ENCODE measurements at places on chromosomes 3 and 15.
A peak's percentile ranks its signal among the peaks of the same experiment; 100 is the strongest.

DNA sequence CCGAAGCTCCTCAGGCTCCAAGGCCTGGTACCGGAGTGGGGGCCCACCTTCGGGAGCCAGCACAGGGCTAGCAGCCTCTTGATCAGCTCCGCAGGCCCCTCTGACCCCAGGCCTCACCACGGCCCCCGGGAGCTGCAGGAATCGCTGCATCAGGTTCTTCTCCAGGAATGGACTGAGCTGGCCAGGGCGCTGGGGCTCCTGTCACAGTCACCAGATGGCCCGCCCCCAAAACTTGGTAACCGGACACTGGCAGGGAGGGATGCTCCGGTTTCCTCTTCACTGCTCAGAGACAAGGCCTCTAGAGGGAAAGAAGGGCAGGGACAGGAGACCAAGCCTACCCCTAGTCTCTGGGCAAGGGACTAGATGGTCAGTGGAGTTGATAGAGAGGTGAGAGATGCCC is 9.9 kb downstream of the AP3B2 start:
- no peak for DNase-seq

DNA sequence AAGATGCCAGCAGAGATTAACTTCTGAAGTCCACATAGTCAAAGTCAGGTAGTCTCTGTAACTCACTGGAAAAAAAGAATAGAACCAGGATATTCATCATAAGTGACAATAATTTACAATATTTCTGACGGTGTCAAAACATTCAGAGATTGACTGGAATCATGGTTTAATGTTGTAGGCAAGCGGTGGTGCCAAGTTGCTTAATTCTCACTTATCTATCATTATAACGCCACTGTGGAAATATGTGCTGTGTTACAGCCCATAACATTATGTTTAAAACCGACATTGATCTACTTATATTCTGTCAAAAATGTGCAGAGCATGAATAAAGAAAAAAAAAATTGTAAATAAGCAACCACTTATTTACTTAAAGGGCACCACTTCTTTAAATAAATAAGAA is 801.7 kb downstream of the DIPK2A start:
- no peak for DNase-seq

- DNase-seq, result no peak
These were observed 27.2 kb upstream of the CFAP44 start for GRCh38 chr3:113468539-113468938.

GRCh38 chr3:191987831-191988350 is 526.9 kb downstream of the PYDC2 start:
- no peak for DNase-seq

- DNase-seq, result peak; percentile 70
These were observed 74.6 kb downstream of the PRICKLE2 start for GRCh38 chr3:64150623-64151207.

GRCh38 chr3:138093721-138094120 is 21.7 kb downstream of the DZIP1L start:
- DNase-seq, result no peak

DNA sequence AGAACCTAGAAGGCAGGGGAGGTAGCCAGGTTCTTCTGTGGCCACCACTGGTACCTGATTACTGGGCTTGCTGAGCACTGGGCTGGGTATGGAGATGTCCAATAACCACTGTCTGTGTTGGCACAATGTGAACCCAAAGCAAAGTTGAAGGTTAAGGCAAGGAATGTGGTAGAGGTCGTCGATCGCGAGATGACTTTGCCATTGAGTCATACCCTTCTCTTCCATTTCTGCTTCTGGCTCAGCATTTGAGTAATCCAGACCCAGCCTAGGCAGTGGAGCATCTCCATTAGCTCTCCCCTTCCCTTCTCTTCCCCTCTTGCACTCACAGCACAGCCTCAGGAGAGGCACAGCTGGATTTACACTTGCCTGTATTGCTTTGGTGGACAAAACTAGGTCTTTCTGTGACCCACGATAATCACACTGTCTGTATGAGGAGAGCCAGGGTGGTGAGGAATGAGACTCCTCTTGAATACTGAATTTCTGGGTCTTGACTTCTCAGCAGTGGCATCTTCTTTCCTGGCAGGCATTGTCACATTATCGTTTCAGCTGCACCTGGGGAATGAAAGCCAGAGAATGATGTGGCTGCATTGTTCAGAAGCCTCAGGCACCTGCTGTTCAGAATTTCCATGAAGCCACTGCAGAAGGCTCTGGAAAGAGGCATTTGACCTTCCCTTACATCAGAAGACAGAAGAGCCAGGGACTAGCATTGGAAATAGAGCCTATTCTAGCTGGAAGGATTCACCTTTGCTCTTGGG is 272.6 kb downstream of the PDCD6IP start:
- no peak for DNase-seq

DNA sequence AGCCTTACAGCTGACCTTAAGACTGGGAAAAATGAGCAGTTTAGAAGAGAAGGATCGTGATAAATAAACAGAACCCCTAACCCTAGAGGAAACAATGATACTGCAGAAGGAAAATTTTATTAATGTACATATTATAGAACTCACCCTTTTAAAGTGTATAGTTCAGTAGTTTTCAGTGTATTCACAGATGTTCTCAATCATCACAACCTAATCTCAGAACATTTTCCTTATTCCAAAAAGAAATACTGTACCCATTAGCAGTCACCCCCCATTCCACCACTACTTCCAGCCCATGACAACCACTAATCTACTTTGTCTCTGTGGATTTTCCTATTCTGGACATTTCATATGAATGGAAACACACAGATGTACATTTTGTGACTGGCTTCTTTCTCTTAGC is 90.2 kb upstream of the AGTR1 start:
- no peak for DNase-seq

DNA sequence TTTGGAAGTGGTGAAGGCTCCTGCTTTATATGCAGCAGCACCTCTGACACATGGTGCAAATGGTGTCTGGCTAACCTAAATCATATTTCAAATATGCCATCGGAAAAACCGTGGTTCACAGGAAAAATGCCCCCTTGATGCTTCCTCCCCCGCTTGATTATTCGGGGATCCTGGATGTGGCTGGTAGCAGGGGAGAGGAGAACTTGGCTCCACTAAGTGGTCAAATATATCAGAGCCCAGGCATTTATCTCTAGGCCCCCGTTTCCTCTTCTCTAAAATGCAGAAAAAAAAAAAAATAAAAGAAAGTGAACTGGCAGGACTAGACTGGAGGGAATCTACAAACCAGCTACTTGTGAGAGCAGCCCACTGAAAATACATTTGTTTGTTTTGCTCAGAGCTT is 18.2 kb upstream of the ATP2B2 start:
- no peak for DNase-seq

DNA sequence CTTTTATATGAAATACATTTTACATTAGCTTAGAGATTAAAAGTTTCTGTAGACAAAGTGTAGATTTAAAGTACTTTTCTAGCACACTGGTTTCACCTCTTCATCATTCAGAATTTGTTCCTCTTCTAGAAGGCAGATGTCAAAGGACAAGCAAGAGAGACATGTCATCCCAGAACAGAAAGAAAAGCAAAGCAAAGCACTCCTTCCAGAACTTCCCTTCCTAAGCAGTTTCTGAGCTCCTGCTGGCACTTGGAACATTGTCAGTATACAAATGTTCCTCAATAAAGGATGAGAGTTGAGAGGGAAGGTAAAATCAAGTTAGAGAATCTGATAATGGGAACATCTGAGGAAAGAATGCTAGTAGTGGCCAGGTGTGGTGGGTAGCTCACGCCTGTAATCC is 26.2 kb downstream of the TMOD3 start:
- no peak for DNase-seq

GRCh38 chr3:127954640-127955039 is 39.6 kb downstream of the KBTBD12 start:
- peak; percentile 42 for DNase-seq

- DNase-seq, result no peak
These were observed 137.7 kb downstream of the IGF1R start for GRCh38 chr15:98785807-98786621.

- DNase-seq, result no peak
These were observed 569.6 kb downstream of the EPHB1 start for GRCh38 chr3:135364676-135365075.

DNA sequence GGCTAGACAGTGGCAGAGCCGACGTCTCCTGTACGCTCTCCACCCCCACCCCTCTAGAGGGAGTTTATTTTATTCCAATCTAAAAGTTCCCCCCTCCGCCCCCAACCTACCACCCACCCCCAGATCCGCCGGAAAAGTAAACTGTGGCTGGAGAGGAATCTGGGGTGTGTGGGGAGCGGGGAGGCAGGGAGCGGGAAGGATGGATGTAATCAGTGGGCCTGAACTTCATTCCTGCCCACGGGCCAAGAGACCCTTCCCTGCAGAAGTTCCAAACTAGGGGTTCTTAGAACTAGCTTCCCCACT is 537 bp upstream of the CSRNP1 start:
- no peak for DNase-seq

- DNase-seq, result no peak
These were observed 61.2 kb upstream of the XRN1 start for GRCh38 chr3:142509079-142509478.

GRCh38 chr15:95994418-95994817 is 336.1 kb upstream of the NR2F2 start:
- DNase-seq, result no peak

- peak; percentile 39 for DNase-seq
These were observed 535 bp downstream of the C2CD4B start for GRCh38 chr15:62164396-62165103.

GRCh38 chr3:151816091-151816604 is 2.2 kb downstream of the AADAC start:
- DNase-seq, result no peak

DNA sequence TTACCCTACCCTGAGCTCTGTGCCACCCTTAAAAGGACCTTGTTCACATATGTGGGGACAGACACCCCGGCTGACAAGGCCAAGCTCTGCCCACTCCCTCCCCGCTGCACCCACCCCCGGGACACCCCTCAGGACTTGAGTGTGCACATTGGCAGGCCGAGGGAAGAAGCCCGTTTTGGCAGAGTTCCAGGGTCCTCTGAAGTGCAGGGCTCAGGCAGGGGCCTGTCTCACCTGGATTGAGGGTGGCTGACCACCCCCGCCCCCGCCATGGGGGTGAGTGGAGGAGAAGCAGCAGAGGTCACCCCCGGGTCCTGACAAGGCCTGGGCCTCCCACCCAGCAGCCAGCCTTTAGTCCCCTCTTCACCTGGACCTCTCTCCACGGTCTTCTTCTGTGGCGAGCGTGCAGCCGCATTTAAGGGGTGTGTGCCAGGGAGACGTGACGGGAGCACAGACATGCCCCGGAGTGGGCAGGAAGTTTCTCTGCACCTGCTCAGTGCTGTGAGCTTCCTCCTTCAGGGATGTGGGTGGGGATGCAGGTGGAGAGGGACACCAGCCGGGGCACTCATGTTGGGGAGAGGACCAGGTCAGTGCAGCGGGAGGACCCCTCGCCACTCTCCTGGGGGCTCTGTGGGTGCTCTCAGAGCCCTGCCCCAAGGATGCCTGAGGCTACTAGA is 50.7 kb downstream of the LINGO1 start:
- no peak for DNase-seq

DNA sequence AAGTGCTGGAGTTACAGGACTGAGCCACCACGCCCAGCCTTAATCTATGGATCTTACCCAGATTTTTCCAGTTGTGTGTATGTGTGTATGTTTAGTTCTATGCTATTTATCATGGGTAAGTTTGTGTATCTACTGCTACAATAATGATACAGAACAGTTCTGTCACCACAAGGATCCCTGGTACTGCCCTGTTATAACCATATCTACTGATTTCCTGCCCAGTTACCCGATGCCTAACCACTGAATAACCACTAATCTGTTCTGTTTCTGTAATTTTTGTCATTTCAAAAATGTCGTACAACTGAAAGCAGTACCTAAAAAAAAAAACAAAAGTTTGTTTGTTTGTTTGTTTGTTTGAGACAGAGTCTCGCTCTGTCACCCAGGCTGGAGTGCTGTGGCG is 123.7 kb upstream of the RAP2B start:
- no peak for DNase-seq

- DNase-seq, result no peak
These were observed 44.9 kb downstream of the CPN2 start for GRCh38 chr3:194306109-194306686.

DNA sequence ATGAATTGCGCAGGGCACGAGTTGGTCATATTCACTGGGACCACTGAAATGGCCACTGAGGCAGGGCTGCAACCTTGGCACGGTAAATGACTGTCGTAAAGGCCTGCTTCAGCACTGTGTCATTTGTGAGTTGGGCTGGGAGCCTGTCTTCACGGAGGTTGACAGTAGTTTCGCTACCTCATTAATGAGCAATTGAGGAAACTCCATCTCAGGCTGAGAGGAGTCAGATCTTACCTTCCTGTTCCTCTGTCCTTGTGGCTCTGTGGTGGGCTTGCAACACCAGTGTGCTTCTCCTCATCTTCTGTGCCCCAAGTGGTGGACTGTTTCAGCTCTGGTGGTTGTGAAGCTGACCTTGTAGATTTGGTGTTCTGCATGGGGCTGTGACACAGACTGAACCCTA is 80.1 kb upstream of the EIF1B start:
- DNase-seq, result no peak

GRCh38 chr3:181030948-181031347 is 41.4 kb upstream of the DNAJC19 start:
- DNase-seq, result no peak

DNA sequence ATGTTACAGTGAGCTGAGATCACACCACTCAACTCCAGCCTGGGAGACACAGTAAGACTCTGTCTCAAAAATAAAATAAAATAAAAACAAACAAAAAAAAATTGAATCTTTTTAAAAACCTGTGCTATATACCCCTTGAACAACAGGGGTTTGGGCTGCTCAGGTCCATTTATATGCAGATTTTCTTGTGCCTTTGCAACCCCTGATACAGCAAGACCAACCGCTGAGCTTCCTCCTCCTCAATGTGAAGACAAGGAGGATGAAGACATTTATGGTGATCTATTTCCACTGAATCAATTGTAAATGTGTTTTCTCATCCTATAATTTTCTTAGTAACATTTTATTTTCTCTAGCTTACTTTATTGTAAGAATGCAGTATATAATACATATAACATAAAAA is 831.0 kb upstream of the ARPP21 start:
- no peak for DNase-seq

DNA sequence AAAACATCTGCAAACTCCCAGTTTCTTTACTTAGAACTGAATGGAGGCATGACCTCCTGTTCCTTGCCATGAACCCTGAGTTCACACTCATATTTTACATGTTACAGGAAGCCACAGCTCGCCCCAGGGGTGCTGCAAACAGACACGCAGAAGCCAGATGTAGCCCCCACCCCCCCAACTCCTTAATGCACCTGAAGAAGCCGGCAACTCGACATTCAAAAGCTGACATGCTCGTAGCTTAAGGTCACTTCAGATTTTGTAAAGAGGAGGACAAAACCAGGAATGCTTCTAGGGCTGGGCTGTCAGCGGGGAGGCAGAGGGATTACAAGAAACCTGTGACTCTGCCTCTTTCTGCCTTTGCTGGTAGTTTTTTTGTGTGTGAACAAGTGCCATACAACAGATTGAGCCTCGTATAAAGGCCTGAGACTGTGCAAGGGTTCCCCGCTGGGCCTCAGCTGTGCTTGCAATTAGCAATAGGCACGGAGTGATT is 42.0 kb upstream of the FEZF2 start:
- DNase-seq, result no peak

GRCh38 chr15:58494567-58494966 is 62.8 kb downstream of the LIPC start:
- no peak for DNase-seq

All from left cardiac atrium (tissue), 4 donors.